ENCODE measurements at places on chromosomes 4 and X. TPM values are rescaled to one million over a fixed set of nuclear protein-coding genes. Genes with fewer than 3 reads are reported as not detected.

Gene MAOB
- total RNA-seq, result 4.5 TPM

Gene KLHL34
- total RNA-seq, result 0.27 TPM

Gene SCML2
- 13.7 TPM for total RNA-seq

Gene NEXMIF
- total RNA-seq, result 13.9 TPM

Gene MAGEB10
- not detected for total RNA-seq

Gene BRCC3
- total RNA-seq, result 18.5 TPM

Gene EDNRA
- 47.0 TPM for total RNA-seq

Gene IL1RAPL1
- total RNA-seq, result 9.1 TPM

Gene MAGEE1
- total RNA-seq, result 9.6 TPM

Gene RAI2
- 3.8 TPM for total RNA-seq

Gene VEGFD
- 0.38 TPM for total RNA-seq

Gene AFP
- total RNA-seq, result not detected

Gene TRPC3
- 5.3 TPM for total RNA-seq

Gene SCML1
- 20.1 TPM for total RNA-seq

Gene RNF150
- 47.7 TPM for total RNA-seq

Gene IL13RA1
- 20.6 TPM for total RNA-seq

Gene MAGEA4
- not detected for total RNA-seq

Gene RBM46
- not detected for total RNA-seq

Gene CFP
- total RNA-seq, result 5.2 TPM

Gene RTL5
- total RNA-seq, result 12.4 TPM

Gene TCEAL2
- 13.2 TPM for total RNA-seq

Gene PHEX
- 1.3 TPM for total RNA-seq

Gene SH3D19
- total RNA-seq, result 59.9 TPM

Gene ASB9
- 5.3 TPM for total RNA-seq

Gene MGAT4D
- total RNA-seq, result not detected

Gene DGKQ
- 8.8 TPM for total RNA-seq

Gene SLC34A2
- total RNA-seq, result 25.5 TPM

Gene PLP1
- total RNA-seq, result 123 TPM

Gene TMEM271
- 1.3 TPM for total RNA-seq

Gene SYTL5
- total RNA-seq, result 4.1 TPM

Gene CT45A5
- total RNA-seq, result not detected

Gene CLGN
- 22.5 TPM for total RNA-seq

Gene FGD1
- total RNA-seq, result 15.0 TPM

Gene CLTRN
- 2.4 TPM for total RNA-seq

Gene TDO2
- 0.82 TPM for total RNA-seq

Gene TGIF2LX
- total RNA-seq, result not detected

Gene GSTCD
- 38.1 TPM for total RNA-seq

Gene CWH43
- 1.4 TPM for total RNA-seq

Gene PHOX2B
- total RNA-seq, result 0.55 TPM

Gene MORC4
- total RNA-seq, result 29.1 TPM
